Tibial artery (tissue), 4 donors: ENCODE measurements at places on chromosomes 11 and 22.

- DNase-seq: no peak
These were observed 17.6 kb upstream of the PRG2 start for GRCh38 chr11:57407941-57408475.

DNA sequence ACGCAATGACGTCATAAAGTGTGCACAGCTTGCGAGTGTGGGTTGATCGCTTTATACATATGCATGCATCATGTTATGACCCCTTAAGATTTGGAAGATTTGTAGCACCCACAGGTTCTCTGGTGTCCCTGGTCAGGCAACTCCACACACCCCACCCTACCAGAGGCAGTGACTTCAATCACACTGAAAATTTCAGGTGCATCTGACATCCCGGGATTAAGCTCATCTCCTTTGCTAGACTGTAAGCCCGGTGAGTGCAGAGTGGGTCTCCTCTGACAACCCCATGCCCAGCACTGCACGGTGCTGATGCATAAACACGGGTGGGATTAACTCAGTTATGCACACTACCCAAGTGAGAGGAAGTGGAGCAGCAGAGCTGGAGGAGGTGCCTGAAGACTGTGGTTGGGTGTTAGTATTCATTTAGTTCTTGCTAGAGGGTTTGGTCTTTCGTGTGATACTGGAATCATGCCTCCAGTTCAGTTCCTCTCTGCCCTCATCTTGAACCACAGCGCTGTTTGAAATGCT lies 6.5 kb downstream of the ARSA start:
- DNase-seq: no peak

DNA sequence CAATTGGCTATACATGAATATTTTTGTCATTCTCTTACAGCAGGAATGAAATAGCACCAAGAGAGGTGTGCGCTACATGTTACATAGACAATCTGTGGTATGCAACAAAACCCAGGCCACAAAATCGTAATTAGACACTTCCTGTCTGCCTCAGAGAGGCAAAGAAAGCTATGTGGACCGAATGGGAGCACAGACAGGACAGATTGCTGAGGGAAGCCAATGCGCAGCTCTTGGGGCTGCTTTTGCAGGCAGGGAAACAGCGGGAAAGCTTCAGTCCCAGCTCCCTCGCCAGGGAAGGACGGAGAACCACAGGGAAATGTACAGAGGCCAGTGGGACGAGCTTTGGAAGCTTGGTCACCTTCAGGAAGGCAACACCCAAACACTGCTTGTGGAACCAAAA lies 40.9 kb downstream of the SERPINH1 start:
- DNase-seq: no peak

GRCh38 chr22:36184433-36185025 lies 17.1 kb downstream of the APOL4 start:
- DNase-seq: no peak

GRCh38 chr11:132131961-132132360 lies 761.5 kb downstream of the NTM start:
- DNase-seq: no peak

DNA sequence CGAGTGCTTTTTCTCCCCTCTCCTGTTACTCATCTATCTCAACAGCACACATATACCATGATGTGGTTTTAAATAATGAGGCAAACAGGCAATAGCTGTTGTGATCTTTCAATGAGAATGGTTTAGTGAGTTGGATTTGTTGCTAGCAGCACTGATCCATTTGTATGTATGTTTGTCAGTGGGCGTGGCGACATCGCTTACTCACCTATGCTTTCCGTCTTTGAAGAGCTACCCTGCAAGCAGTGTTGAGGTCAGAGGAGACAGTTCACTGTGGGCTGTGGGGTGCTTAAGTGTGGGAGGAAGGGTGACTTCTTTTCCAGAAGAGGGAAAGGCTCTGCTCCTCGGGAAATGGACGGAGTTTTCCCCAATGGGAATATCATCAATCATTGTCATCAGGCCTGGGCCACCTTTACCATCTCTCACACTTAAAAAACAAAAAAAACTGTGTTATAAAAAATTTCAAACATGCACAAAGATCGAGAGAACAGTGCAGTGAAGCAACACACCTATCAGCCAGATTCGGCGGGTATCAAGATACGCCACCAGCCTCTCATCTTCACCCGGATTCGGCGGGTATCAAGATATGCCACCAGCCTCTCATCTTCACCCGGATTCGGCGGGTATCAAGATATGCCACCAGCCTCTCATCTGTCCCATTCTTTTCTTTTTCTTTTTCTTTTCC lies 83.8 kb downstream of the TBC1D22A start:
- DNase-seq: no peak

GRCh38 chr11:11982975-11983374 lies 25.5 kb downstream of the DKK3 start:
- DNase-seq: no peak

DNA sequence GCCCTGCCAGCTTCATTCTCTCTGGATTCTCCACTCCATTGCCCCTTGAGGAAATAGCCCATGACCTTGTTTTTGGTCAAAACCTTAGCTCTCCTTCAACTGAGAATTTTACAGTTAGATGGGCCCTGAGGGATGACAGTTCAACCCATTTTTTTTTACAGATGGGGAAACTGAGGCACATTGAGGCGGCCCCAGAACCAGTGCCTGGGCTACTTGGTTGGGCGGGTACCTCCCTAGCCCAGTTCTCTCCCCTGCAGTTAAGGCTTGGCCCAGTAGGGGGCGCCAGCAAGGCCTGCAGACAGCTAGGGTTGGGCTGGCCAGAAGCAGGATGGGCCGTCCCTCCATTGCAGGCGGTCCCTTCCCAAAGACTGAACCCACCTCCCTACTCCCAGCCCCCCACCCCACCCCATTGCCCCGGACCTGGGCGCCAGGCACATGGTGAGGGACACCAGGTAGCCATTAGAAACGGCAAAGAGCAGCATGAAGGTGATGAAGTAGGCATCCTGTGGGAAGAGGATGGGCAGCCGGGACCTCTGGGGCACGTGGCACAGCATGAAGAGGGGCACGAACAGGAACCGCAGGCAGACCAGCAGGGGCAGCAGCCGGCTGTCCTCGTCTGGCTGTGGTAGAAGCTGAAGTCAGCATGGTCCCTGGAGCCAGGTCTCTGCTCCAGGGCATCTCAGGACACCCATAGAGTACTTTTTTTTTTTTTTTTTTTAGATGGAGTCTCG lies 7.6 kb downstream of the SLC29A2 start:
- DNase-seq: no peak

DNA sequence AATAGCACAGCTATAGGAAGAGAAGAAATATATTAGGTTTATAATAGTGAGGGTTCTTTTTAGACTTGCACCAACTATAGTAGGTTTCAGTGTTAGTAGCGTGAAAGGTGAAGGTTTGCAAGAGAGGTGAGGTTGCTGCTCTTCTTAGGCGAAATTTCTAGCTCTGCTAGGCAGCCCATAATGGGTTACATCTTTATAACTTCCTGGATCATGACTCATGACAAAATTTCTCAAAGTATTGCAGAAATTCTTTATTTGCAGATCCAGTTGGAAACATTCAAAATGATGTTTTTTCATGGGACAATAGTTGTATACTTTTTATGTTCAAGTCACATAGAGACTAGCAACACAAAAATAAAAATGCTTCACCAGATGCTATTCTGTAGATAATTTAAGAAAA lies 260.0 kb downstream of the SOX6 start:
- no peak for DNase-seq

DNA sequence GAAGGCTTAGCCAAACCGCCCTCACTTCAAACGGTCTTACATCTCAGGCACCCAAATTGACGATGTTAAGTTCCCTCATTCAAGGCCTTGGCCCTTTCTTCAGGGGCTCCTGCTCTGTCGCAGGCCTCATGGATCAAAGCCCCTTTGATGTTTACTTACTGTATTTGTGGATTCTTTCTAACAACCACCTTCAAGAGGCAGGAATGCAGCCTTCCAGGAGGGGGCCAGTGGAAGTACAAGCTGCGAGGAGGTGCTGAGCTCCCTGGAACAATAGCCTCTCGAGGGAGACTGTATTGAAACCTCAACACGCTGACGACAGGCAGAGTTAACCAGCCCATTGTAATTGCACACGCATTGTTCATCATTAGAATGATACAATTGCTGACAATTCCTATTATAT lies 209.1 kb downstream of the ST3GAL4 start:
- no peak for DNase-seq
